ENCODE measurements at places on chromosomes 3 and 15.
A peak's percentile ranks its signal among the peaks of the same experiment; 100 is the strongest.

DNA sequence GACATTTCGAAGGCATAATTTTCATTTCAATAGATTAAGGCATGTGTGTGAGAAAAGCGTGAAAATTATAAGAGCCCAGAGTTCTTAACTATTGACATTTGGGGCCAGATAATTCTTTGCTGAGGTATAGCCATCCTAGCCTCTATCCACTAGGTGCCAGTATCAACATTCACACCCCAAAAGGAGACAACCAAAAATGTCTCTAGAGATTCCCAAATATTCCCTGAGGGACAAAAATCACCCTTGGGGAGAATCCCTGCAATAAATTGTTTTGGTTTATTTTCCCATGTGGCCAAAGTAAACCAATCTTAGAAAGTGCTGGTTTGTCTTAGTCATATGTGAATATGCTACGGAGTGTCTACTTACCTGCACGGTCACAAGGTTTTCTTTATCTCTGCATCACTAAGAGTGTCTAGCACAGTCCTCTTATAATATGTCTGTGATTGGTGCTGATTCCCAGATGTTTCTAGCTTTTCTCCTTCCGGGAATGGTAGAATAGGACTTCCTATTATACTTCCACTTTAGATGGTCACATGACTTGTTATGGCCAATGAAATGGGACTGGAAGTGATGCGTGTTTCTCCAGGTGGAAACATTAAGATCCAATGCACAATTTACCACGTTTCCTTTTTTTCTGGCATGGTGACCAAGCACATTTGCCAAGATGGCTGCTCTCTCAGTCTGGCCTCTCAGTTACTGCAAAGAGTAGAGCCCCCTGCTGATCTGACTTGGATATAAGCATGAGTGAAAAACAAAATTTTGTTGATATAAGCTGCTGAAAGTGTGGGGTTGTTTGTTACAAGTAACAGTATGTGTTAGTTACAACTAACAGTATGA is 8.0 kb upstream of the KBTBD8 start:
- DNase-seq = peak; percentile 33

DNA sequence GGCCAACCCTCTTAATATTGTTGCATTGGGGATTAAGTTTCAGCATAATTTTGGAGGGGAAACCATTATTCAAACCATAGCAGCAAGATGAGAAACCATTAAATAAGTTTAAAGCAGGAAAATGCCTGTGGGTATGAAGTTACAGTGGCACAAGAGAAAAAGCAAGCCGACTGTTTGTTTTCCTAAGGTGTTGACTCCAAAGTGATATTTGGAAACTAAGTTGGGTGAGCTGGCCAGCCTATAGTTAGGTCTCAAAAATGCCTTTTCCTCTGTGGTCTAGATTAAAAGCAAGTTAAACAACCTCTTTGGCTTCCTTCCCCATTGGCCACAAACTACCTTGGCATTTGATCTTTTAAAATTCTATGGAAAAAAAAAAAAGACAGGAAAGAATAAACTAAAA is 419.8 kb upstream of the AZI2 start:
- DNase-seq = no peak

GRCh38 chr3:31955581-31955980 is 25.5 kb downstream of the OSBPL10 start:
- DNase-seq = no peak

- no peak for DNase-seq
These were observed 32.0 kb upstream of the TCF12 start for GRCh38 chr15:56886363-56886931.

DNA sequence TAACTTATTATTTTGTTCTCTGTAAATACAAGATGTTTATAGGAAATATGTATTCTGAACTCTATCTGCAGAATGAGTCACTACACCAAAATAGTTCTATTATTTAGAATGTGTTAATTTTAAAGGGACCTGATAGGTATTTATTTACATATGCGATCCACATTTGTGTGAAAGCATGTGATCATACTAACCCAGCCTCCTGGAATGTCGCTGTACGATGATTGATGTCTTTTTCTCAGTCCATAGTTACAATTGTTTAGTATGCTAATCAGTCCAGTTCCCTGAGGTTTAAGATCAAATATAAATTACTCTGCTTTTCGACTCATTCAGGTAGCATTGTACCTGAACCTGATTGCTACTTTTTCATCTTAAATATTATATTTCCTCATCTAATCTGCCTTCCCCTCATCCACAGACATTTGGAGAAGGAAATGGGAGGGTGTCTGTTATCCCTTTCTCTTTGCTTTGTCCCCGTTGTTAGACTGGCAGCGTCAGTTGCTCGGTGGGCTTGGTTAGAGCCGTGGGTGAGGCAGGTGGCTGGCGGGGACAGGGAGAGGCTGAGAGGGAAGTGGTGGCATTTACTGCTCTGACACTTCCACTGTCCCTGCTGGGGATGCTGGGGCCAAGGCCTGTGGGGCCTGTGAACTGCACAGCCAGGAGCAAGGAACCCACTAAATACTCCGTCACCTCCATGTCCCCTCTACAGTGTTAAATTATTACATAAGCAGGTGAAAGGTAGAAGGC is 27.8 kb upstream of the NR2E3 start:
- DNase-seq = no peak

DNA sequence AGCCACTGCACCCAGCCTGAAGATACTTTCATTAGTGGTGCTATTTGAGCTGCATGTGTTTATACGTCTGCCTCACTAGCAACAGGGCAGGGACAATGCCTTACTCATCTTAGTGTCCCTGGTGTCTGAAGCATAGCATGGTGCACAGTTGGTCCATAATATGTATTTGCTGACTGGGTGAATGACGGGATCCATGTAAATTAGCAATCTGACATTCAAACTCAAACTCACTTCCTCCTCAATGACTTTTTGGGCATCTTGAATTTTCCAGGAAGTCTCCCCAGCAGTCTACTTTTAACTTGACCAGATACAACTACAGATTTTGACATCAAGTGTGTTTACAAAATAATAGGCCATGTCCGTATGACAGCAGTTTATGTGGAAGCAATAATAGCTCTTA is 3.0 kb upstream of the LDHAL6B start:
- no peak for DNase-seq

All from cardiac fibroblast (primary cell).